ENCODE measurements at places on chromosomes 13 and 19. TPM values are rescaled to one million over a fixed set of nuclear protein-coding genes. Genes with fewer than 3 reads are reported as not detected.

DNA sequence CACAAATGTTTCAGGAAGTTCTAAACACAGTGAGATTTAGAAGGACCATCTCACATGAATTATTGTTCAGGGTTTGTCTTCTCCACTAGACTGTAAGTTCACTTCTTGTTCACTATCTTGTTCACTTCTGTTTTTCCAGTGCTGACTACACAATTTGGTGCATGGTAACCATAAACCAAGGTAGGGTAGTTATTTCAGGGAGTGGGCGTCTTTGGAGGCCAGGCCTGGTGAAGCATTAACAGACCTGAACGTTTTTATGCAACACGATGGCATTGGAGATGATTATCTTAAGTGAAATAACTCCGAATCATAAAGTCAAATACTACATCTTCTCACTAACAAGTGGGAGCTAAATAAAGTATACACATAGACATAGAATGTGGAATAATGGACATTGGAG lies 14.4 kb upstream of the OXGR1 start:
- H3K27ac ChIP-seq, result no peak overlapping the region
- H3K4me3 ChIP-seq, result no peak overlapping the region
- H3K4me1 ChIP-seq, result no peaks in the 10 kb centered on the region
- no peak for DNase-seq

The SYNGR4 gene
- total RNA-seq, result not detected

DNA sequence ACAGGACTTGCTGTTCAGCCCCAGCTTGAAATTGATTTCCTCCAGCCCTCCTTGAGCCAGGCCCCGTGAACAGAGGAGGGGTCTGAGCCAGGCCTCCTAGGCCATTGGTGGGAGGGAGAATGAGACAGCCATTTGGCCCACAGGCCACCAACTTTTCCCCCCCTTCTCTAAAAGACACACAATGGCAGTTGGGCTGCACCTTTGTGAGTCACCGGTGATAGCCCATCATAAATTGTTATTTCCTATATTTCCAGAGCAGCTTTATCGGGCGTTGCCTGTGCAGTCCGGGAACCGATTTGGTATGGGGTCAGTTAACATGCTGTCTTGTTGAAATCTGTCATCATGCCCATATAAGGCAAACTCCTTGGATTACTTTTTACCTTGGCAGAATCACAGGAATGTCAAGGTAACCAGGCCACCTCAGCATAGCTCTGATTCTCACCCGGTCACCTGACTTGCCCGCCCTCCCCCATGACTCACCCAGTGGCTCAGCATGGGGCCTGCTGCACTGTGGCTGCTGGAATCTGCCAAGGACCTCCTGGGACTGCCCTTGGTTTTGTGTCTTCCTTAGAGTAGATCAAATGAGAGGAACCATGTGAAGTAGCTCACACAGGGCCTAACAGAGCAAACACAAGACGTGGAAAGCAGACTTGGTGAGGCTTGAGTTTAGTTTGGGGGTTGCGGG lies 36.1 kb downstream of the ACTN4 start:
- H3K36me3 ChIP-seq, result no peaks in the 10 kb centered on the region
- no peak overlapping the region for H3K27ac ChIP-seq
- no peak for DNase-seq

DNA sequence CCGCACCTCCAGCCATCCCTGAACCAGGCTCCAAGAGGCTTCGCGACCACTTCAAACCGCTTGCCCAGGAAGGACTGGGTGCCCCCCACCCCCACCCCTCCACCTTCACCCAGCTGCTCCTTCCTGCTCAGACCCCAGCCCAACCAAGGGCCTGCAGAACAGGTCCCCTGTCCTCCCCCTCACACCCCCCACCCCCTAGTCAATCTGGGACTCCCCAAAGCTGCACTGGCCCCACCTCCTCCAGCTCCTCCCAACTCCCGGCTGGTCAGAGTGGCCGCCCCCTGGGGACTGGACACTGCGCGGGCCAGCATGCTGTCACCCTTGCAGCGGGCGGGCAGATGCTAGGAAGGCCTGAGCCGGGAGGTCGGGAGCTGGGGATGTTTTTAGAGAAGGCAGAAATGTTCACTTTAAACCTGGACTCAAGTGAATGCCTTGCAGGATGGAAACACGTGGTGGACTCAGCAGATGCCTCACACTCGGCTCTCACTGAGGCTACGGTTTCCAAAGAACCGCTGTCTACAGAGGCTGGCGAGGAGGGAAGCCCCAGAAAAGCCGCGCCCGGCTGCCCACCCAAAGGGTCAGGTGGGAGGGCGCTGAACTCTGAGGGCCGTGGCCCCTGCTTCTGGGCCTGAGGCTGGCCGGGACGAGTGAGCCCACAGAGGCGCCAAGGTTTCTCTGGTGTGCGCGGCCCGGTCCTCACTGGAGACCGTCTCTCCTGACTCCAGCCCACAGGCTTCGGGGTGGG lies 8.0 kb downstream of the RPL36 start:
- no peaks in the 10 kb centered on the region for H3K27me3 ChIP-seq
- H3K4me1 ChIP-seq, result no peaks in the 10 kb centered on the region

DNA sequence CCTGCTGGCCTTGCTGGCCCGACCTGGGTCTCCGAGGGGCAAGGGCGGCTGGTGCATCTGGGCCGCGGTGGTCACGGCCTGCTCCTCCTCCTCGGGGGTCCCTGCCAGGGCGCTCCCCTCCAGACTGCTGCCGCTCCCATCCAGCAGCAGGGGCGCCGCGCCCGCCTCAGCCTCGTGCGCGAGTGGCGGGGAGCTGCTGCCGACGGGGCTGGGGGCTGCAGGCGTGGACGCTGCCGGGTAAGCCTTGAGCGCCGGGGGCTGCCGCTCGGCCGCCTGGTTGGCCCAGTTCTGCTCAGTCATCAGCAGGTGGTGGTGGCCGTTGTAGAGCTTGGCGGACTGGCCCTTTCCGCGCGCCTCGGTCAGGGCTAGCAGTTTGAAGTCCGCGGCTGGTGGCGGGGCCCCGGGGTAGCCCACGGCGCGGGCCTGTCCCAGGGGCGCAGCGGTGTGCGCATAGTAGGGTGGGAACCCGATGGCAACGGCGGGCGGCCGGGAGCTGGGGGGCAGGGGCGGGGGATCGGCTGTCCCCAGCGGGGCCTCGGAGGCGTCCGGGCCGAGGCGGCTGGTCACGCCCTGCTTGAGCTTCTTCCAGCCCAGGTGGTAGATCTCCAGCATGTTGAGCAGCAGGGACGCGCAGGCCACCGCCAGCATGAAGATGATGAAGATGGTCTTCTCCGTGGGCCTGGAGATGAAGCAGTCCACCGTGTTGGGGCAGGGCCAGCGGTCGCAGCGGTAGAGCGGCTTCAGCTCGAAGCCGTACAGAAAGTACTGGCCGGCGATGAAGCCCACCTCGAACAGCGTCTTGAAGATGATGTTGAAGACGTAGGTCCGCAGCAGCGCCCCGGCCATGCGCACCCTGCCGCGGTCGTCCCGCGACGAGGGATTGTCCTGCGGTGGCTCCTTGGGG lies 18.6 kb downstream of the GJA3 start:
- H3K36me3 ChIP-seq, result no peaks in the 10 kb centered on the region
- H3K27me3 ChIP-seq, result peaks cover 12% of the 10 kb centered on the region
- DNase-seq, result no peak
- no peak overlapping the region for H3K4me3 ChIP-seq

Measured in naive thymus-derived CD4-positive, alpha-beta T cell (primary cell).